ENCODE measurements at places on chromosomes 6 and 20.
A peak's percentile ranks its signal among the peaks of the same experiment; 100 is the strongest.

DNA sequence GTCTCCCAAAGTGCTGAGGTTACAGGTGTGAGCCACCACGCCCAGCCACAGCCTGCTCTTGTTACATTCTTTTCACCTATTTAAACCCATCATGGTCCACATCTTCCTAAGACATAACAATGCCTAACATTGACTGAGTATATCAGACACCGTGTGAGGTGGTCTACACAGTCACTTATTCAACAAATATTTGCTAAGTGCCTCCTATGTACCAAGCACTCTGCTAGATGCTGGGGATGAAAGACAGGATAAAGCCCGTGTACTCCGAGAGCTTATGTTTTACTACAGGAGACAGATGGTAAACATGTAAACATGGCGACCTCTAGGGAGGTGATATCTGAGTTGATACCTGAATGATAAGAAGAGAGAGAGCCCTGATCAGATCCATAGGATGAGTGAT lies 12.7 kb downstream of the BCL2L1 start:
- DNase-seq, result no peak

GRCh38 chr6:33321227-33321626 lies 3.7 kb upstream of the ZBTB22 start:
- no peak for DNase-seq

DNA sequence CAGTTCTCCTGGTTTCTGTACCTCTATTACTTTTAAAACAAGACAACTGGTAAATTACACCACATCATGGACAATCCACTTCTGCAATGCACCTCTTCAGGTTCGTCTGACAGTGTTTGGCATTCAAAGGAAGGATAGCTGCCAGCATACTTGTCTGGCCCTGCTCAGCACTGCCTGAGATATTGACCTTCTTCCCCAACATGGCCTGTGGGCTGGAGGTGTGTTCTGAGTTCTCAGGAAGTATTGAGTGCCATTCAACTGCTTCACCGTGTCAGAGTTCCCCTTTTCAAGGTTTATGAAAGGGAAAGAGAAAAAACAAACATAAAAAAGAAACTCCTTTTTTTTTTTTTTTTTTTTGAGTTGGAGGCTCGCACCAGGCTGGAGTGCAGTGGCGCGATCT lies 267.9 kb upstream of the SASH1 start:
- peak; percentile 11 for DNase-seq

DNA sequence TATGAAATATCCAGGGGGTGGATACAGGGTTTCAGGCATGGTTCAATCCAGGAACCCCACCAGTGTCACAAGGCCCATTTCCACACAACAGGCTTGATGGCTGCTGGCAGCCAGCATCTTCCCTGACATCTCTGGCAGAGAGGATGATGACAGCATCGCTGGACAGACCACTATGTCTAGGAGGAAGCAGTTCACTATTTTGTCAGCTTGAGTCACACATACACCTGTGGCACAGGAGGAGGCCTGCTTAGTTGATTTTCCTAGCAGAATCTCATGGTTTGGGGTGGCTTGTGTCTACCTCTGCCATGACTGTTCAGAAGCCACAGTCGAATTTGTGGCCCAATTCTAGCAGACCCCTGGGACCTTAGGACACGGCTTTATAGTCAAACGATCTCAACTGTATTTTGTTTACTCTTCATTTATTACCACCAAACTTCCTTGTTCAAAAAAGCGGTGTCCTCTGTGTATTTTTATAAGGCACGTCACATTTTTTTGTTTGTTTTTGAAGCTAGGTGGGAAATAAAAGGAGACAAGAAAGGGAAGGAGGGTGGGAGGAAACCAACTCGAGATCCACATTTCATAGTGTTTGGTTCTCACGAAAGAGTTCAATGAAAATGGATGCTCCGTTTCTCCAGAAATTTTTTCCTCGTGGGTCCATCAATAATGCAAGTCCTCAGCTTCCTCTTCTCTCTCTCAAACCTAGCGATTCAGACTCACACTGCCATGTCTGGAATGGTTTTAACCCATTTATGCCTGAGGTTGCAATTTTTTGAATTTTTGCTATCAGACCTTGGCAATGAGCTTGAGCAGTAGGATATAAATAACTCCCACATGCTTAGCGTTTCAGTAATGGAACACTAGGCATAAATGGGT lies 94.4 kb downstream of the TOX2 start:
- DNase-seq, result no peak

DNA sequence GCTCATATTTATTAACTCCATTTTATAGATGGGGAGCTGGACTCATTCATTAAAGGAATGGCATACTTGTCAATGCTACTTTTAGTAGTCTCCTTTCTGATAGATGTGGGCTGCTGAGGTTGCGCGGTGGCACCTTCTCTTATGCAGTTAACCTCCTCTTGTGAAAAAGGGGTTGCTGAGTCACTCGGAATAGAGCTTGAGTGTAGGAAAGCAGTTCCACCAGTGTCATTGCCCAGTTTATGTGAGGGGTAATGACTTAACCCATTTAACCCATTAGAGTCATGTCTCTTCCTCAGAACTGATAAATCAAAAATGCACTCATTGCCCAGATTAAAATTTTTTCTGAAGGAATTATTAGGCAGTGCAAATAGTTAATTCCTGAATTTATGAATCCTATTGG lies 6.3 kb downstream of the MAPK14 start:
- DNase-seq, result no peak

Measured in GM13976 (cell line).